ENCODE measurements at places on chromosomes 12 and 14. TPM values are rescaled to one million over a fixed set of nuclear protein-coding genes. Genes with fewer than 3 reads are reported as not detected.

The EMP1 gene
- total RNA-seq = 1,972 TPM

The TCL1B gene
- total RNA-seq = not detected

The STON2 gene
- 54.0 TPM for total RNA-seq

The GRIP1 gene
- total RNA-seq = 20.1 TPM

The SMCO2 gene
- total RNA-seq = 0.76 TPM

The JPH4 gene
- 0.04 TPM for total RNA-seq

The SLC6A12 gene
- total RNA-seq = 0.12 TPM

The TAS2R42 gene
- total RNA-seq = not detected

The CRACR2A gene
- 3.0 TPM for total RNA-seq

The NRIP2 gene
- 0.08 TPM for total RNA-seq
